ENCODE measurements at places on chromosomes 2 and 18. TPM values are rescaled to one million over a fixed set of nuclear protein-coding genes. Genes with fewer than 3 reads are reported as not detected.

DNA sequence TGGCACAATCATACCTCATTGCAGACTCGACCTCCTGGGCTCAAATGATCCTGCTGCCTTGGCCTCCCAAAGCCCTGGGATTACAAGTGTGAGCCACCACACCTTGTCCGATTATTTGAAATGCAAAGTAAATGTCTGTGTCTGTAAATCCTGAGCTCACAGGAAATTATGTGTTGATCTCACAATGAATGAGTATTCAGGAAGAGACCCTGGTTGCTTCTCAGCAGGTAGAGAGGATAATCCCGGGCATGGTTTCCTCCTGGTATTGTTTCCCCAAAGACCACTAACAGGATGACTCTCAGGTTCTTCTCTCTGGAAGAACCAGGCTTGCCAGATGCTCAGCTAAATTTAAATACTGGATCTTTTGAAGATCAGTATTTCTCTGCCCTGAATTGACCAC is 147.6 kb downstream of the LDLRAD4 start:
- DNase-seq: no peak
- H3K27ac ChIP-seq: no peak overlapping the region
- H3K27me3 ChIP-seq: peaks cover 5% of the 10 kb centered on the region
- H3K4me3 ChIP-seq: no peak overlapping the region
- no peaks in the 10 kb centered on the region for H3K36me3 ChIP-seq

GRCh38 chr2:68974946-68975665 is 670 bp downstream of the GKN1 start:
- no peak overlapping the region for H3K27ac ChIP-seq
- H3K4me1 ChIP-seq: no peaks in the 10 kb centered on the region
- H3K36me3 ChIP-seq: no peaks in the 10 kb centered on the region
- H3K4me3 ChIP-seq: no peak overlapping the region

GRCh38 chr2:45728458-45728942 is 77.0 kb downstream of the PRKCE start:
- peaks cover 4% of the 10 kb centered on the region for H3K36me3 ChIP-seq
- H3K27me3 ChIP-seq: peaks cover 4% of the 10 kb centered on the region
- H3K4me3 ChIP-seq: no peak overlapping the region

- no peak overlapping the region for H3K4me3 ChIP-seq
- no peaks in the 10 kb centered on the region for H3K36me3 ChIP-seq
- H3K27me3 ChIP-seq: no peaks in the 10 kb centered on the region
- H3K27ac ChIP-seq: no peak overlapping the region
- no peak for DNase-seq
- H3K4me1 ChIP-seq: no peaks in the 10 kb centered on the region
Observed at GRCh38 chr18:53241161-53241560, 901.2 kb downstream of the DCC start.

- H3K4me1 ChIP-seq: no peaks in the 10 kb centered on the region
- no peak overlapping the region for H3K27ac ChIP-seq
- no peak for DNase-seq
- no peak overlapping the region for H3K4me3 ChIP-seq
- no peaks in the 10 kb centered on the region for H3K36me3 ChIP-seq
Observed at GRCh38 chr18:34189656-34190435, 34.9 kb downstream of the NOL4 start.

GATA6 gene
- 0.42 TPM for total RNA-seq

PRSS56 gene
- total RNA-seq: not detected

All from glutamatergic neuron (in vitro differentiated cells).